ENCODE measurements at places on chromosomes 6 and 20.

DNA sequence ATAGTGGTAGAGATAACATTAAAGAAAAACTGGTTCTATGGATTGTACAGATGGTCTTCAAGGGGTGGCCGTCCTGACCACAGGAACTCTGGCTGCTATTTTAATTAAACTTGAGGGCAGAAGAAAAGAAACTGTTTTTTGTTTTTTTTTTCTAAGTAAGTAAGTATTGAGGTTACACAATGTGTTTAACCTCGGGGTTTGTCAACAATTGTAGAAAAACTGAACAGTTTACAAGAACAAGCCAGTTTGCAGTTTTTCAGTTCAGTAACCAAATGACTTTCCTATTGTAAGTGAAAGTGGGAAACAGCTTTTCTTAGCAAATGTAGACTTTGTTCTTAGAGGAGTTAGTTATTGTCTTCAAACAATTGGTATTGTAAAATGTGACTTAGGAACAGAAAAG is 77.0 kb downstream of the PLCB1 start:
- no peak for DNase-seq

GRCh38 chr6:139338795-139339194 is 35.7 kb downstream of the CITED2 start:
- DNase-seq = no peak

DNA sequence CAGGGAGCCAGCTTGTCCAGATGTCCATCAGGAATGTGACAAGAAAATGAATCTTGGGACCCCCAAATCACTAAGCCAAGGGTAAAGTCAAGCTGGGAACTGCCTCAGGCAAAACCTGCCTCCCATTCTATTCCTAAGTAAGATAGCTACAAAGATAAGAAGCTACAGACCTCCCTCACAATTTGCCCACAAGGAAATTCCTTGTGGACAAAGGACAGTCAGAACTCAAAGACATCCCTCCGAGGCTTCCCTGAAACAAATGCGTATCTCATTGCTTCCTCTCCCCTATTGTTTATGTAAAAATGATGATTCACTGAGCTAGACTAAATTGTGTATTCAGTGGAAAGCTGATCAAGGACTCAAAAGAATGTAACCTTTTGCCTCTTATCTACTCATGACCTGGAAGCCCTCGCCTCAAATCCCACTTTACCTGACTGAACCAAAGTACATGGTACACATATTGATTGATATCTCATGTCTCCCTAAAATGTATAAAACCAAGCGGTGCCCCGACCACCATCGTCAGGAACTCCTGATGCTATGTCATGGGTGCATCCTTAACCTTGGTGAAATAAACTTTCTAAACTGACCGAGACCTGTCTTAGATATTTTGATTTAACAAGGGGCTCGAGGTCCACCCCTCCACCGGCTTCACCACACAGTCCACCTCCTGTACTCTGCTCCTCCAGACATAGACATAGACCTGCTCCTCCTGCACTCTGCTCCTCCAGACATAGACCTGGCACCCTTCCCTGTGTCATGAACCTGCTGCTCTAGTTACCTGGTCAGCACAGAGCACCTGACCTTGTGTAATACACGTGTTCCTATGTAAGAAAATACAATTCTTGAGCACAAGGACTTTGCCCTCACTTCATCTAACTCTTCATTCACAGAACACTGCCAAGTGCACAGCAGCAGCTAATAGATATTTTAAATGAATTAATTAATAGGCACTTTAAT is 81.4 kb downstream of the WDR27 start:
- no peak for DNase-seq

- no peak for DNase-seq
These were observed 172.1 kb upstream of the RUNX2 start for GRCh38 chr6:45156075-45156474.
